Astrocyte (in vitro differentiated cells and primary cell): ENCODE measurements at places on chromosomes 4 and X. TPM values are rescaled to one million over a fixed set of nuclear protein-coding genes. Genes with fewer than 3 reads are reported as not detected.

PRIMPOL gene
- 6.5 and 7.8 TPM in 2 replicates for total RNA-seq

TMEM31 gene
- 0.43 TPM in 1 of 2 replicates, not detected in the other for total RNA-seq

NPNT gene
- 2.5 and 3.1 TPM in 2 replicates for total RNA-seq

GALNTL6 gene
- 0.61 and 0.67 TPM in 2 replicates for total RNA-seq

MAGEB1 gene
- not detected in 2 replicates for total RNA-seq

LIMCH1 gene
- total RNA-seq = 3.2 and 7.1 TPM in 2 replicates

RAB40A gene
- total RNA-seq = 0.07 TPM in 1 of 2 replicates, not detected in the other

UBA1 gene
- 232 and 244 TPM in 2 replicates for total RNA-seq

CFAP299 gene
- not detected in 2 replicates for total RNA-seq

LRRC66 gene
- 0.32 and 0.50 TPM in 2 replicates for total RNA-seq

BMP15 gene
- not detected in 2 replicates for total RNA-seq

TEX13B gene
- not detected in 2 replicates for total RNA-seq
